Cardiac muscle cell (in vitro differentiated cells and primary cell): ENCODE measurements at places on chromosomes 6 and 20. TPM values are rescaled to one million over a fixed set of nuclear protein-coding genes. Genes with fewer than 3 reads are reported as not detected.

DNA sequence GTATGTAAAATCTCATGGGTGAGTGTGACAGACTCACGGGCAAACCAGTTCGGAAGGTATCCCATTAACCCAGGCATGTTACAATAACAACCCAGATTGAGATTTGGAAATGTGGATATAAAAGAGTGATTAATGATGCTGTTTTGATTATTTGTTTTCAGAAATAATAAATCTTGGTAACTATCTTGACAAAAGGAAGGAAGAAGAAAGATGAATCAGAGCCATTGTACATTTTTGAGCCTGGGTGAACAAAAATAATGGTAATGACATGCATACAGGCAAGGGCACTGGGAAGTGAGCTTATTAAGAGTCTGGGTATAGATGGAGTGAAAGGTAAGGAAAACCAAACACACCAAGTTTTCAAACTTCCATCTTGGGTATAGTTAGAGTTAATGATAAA, 862.0 kb downstream of the PHF3 start:
- H3K27ac ChIP-seq: no peak overlapping the region
- H3K36me3 ChIP-seq: no peaks in the 10 kb centered on the region
- H3K4me3 ChIP-seq: no peak overlapping the region
- no peak for DNase-seq
- H3K27me3 ChIP-seq: no peaks in the 10 kb centered on the region

- H3K4me3 ChIP-seq: no peak overlapping the region
- no peak overlapping the region for H3K27ac ChIP-seq
- no peaks in the 10 kb centered on the region for H3K4me1 ChIP-seq
- no peaks in the 10 kb centered on the region for H3K36me3 ChIP-seq
- H3K27me3 ChIP-seq: no peaks in the 10 kb centered on the region
- no peak for DNase-seq
Observed at GRCh38 chr6:140256248-140256647, 881.8 kb upstream of the CITED2 start.

Gene SEL1L2
- not detected in 2 replicates for total RNA-seq

DNA sequence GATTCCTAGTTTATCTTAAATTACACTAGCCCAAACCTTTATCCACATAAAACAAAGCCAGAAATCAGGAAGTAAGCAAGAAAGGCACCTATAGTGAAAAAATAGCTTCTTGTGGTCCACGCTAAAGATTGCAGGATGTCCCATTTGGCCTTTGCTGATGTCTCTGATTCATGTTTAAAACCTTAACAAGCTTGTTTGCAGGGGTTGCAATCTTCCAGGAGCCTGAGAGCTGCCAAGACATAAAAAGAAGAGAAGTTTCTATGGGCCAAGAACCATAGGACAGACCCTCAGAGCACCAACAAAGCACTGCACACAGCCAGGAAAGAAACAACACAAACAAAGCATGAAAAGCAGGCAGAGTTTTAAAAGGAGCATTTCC, 49.4 kb downstream of the ADAT2 start:
- H3K27ac ChIP-seq: no peak overlapping the region
- no peaks in the 10 kb centered on the region for H3K36me3 ChIP-seq
- DNase-seq: no peak
- no peak overlapping the region for H3K4me3 ChIP-seq
- H3K27me3 ChIP-seq: no peaks in the 10 kb centered on the region
- no peaks in the 10 kb centered on the region for H3K4me1 ChIP-seq

DNA sequence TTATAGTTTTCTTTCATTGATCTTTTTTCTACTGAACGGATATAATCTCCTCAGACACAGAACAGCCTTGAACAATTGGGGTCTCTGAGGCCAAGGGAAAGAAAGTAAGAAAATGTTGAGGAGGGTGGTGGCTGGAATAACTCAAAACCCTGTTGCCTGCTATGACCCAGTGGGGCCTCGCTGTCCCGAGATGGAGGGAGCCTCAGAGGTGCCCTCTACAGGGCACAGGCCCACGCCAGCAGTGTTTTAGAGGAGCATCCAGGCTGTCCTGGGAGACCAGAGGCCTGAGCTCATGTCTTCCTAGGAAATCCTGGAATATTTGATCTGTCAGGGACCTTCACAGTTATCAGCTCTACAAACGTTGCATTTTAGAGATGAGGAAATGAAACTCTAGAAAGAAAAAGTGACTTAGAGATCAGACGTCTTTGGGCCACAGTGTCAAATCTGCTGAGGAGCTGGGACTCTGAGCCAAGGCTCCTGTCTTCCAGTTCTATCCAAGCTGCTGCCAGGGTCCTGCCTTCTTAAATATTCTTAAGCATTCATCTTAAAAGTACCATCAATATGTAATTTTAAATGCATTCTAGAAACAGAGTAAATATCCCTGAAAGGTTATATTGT, 26.3 kb downstream of the ALDH5A1 start:
- peaks cover 3% of the 10 kb centered on the region for H3K4me1 ChIP-seq
- peaks cover under 1% of the 10 kb centered on the region for H3K36me3 ChIP-seq
- no peaks in the 10 kb centered on the region for H3K27me3 ChIP-seq
- no peak overlapping the region for H3K4me3 ChIP-seq
- no peak overlapping the region for H3K27ac ChIP-seq

Gene RIMS1
- 0.92 and 0.95 TPM in 2 replicates for total RNA-seq

- no peaks in the 10 kb centered on the region for H3K36me3 ChIP-seq
- no peak overlapping the region for H3K4me3 ChIP-seq
- H3K27ac ChIP-seq: no peak overlapping the region
- DNase-seq: peak; percentile 54
- H3K27me3 ChIP-seq: no peaks in the 10 kb centered on the region
Observed at GRCh38 chr6:104887350-104887749, 27.6 kb upstream of the HACE1 start.

- H3K27me3 ChIP-seq: no peaks in the 10 kb centered on the region
- H3K4me3 ChIP-seq: no peak overlapping the region
- no peaks in the 10 kb centered on the region for H3K36me3 ChIP-seq
Observed at GRCh38 chr6:101276066-101276465, 117.4 kb upstream of the GRIK2 start.

GRCh38 chr6:99119109-99120031, 171.6 kb upstream of the FBXL4 start:
- H3K36me3 ChIP-seq: no peaks in the 10 kb centered on the region
- H3K27me3 ChIP-seq: no peaks in the 10 kb centered on the region

DNA sequence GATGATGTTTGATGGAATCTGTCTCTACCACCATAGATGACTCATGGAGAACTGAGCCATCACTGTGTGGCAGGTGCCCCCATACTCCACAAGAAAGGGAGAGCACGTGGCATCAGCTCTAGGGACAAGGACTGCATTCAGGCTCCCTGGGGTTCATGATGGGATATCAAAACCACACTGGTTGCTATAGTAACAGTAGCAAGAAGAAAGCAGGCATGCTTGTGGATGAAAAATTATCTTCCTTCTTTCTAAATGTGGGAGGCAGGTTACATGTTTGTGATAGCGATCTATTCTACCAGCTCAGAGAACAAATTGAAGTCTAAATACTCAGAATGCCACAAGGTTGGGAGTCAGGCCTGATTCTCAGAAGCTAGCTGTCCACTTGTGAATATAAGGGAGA, 224.2 kb downstream of the ARHGAP18 start:
- no peaks in the 10 kb centered on the region for H3K4me1 ChIP-seq
- no peak overlapping the region for H3K27ac ChIP-seq
- no peak overlapping the region for H3K4me3 ChIP-seq
- no peaks in the 10 kb centered on the region for H3K27me3 ChIP-seq
- no peak for DNase-seq

GRCh38 chr6:161107779-161108730, 116.5 kb downstream of the MAP3K4 start:
- no peak for DNase-seq
- peaks cover 75% of the 10 kb centered on the region for H3K36me3 ChIP-seq
- H3K4me3 ChIP-seq: no peak overlapping the region
- no peaks in the 10 kb centered on the region for H3K27me3 ChIP-seq

- peak; percentile 89 for DNase-seq
- H3K4me1 ChIP-seq: peaks cover 48% of the 10 kb centered on the region
- peak overlapping the region; percentile 84 for H3K27ac ChIP-seq
- H3K27me3 ChIP-seq: no peaks in the 10 kb centered on the region
- no peak overlapping the region for H3K4me3 ChIP-seq
Observed at GRCh38 chr6:44074439-44074812, 52.8 kb downstream of the MRPL14 start.

- H3K27ac ChIP-seq: no peak overlapping the region
- no peaks in the 10 kb centered on the region for H3K36me3 ChIP-seq
- peaks cover 9% of the 10 kb centered on the region for H3K4me1 ChIP-seq
- no peak for DNase-seq
- H3K4me3 ChIP-seq: no peak overlapping the region
Observed at GRCh38 chr6:51045548-51045947, 226.9 kb downstream of the TFAP2B start.

Gene LTB
- total RNA-seq: 0.70 TPM in 1 of 2 replicates, not detected in the other

GRCh38 chr6:88636871-88637270, 326.5 kb downstream of the RNGTT start:
- no peak overlapping the region for H3K4me3 ChIP-seq
- DNase-seq: no peak
- H3K27ac ChIP-seq: no peak overlapping the region
- H3K4me1 ChIP-seq: no peaks in the 10 kb centered on the region
- H3K27me3 ChIP-seq: no peaks in the 10 kb centered on the region
- H3K36me3 ChIP-seq: no peaks in the 10 kb centered on the region

GRCh38 chr6:153123801-153124200, 7.3 kb downstream of the RGS17 start:
- no peak overlapping the region for H3K27ac ChIP-seq
- DNase-seq: peak; percentile 10
- H3K36me3 ChIP-seq: no peaks in the 10 kb centered on the region
- H3K27me3 ChIP-seq: peaks cover 7% of the 10 kb centered on the region

DNA sequence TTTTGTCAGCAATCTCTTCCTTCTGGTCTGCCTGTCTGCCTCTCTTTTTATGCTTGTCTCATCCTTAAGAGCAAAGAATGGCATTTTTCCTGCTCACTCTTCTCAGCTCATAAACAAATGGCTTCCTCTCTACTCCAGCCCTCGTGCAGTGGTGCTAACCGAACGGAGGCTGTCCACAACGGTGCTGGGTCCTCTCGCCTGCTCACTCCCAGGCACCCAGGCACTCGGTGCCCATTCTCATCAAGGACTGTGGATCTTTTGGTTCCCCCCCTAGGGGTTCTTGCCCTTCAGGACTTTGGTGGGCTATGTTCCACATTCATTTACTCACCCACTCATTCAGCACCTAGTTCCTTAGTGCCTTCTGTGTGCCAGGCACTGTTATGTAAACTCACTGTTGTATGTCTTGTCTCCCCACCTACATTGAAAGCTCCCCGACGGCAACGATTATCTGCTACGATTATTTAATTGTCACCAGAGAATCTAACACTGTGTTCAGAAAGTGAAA, 113.9 kb downstream of the FYN start:
- peaks cover 39% of the 10 kb centered on the region for H3K4me1 ChIP-seq
- no peak for DNase-seq
- no peak overlapping the region for H3K4me3 ChIP-seq

GRCh38 chr6:23002044-23002619, 432.8 kb downstream of the HDGFL1 start:
- H3K4me1 ChIP-seq: no peaks in the 10 kb centered on the region
- H3K4me3 ChIP-seq: no peak overlapping the region
- H3K27ac ChIP-seq: no peak overlapping the region
- no peaks in the 10 kb centered on the region for H3K36me3 ChIP-seq
- no peak for DNase-seq

DNA sequence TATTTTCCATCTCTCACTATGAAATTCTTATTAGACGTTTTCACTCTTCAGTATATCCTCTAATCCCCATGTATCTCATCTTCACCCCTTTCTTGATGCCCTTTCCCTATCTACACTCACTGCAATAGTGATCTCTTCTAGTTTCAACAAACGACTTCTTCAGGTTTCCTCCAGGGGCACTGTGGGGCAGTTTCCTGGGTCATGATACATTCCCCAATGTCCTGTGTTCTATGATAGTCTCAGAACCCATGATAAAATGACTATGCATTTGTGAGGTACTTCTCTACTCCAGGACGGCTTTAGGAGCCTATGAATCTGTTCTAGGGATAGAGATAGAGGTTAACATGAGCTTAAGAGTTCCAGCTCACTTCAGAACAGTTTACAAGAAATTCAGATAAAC, 183.3 kb downstream of the FOXC1 start:
- DNase-seq: no peak
- H3K36me3 ChIP-seq: no peaks in the 10 kb centered on the region
- H3K27ac ChIP-seq: no peak overlapping the region
- H3K4me1 ChIP-seq: no peaks in the 10 kb centered on the region

GRCh38 chr20:58420798-58421496, 31.9 kb downstream of the VAPB start:
- H3K36me3 ChIP-seq: no peaks in the 10 kb centered on the region
- no peak for DNase-seq
- H3K4me3 ChIP-seq: no peak overlapping the region
- no peak overlapping the region for H3K27ac ChIP-seq
- peaks cover 4% of the 10 kb centered on the region for H3K4me1 ChIP-seq

Gene MMP24
- total RNA-seq: 8.7 and 8.9 TPM in 2 replicates

GRCh38 chr6:72811971-72812421, 190.1 kb downstream of the KCNQ5 start:
- peaks cover 33% of the 10 kb centered on the region for H3K4me1 ChIP-seq
- H3K27me3 ChIP-seq: no peaks in the 10 kb centered on the region
- DNase-seq: no peak

- no peak overlapping the region for H3K4me3 ChIP-seq
- H3K36me3 ChIP-seq: no peaks in the 10 kb centered on the region
- no peak overlapping the region for H3K27ac ChIP-seq
- H3K27me3 ChIP-seq: peaks cover 85% of the 10 kb centered on the region
- DNase-seq: no peak
Observed at GRCh38 chr20:21528870-21529269, 15.0 kb upstream of the NKX2-2 start.

DNA sequence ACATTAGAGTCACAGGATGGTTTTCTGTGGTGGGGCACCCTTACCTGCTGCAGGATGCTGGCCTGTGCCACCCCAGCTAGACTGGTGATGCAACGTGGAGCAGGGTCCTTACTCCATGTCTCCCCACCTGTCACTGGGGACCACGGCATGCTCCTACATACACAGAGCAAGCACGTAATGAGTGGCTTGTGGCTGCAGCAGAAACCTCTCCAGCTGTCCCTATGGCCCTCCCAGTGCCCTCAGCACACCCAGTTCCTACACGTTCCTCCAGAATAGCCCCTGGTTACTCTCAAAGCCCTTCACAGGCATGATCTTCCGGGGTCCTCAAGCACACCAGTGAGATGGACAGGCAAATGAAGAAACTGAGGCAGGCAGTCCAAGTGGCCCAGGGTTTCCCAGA, 3.2 kb upstream of the LSM14B start:
- no peak for DNase-seq
- peaks cover 36% of the 10 kb centered on the region for H3K4me1 ChIP-seq
- no peaks in the 10 kb centered on the region for H3K27me3 ChIP-seq
- H3K36me3 ChIP-seq: no peaks in the 10 kb centered on the region
- H3K4me3 ChIP-seq: no peak overlapping the region
- peak overlapping the region; percentile 51 for H3K27ac ChIP-seq
